ENCODE measurements at places on chromosomes 7 and 10.

DNA sequence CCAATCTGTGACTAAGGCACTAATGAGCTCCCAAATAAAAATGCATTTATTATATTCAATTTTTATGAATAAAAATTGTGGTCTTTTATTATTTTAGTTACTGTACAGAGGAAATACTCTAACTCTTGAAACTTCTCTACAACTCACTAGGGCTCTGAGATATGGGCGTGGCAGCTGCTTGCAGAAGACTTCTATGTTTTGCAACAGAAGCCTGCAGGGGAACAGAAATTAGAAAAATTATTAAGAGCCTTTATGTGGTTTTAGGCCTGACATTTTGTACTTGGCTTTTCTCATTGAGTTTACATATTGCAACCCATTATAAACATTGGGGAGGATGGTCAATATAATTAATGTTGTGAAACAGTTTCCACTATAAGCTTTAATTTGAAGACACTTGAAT lies 581.4 kb downstream of the TNS3 start:
- no peak for DNase-seq

DNA sequence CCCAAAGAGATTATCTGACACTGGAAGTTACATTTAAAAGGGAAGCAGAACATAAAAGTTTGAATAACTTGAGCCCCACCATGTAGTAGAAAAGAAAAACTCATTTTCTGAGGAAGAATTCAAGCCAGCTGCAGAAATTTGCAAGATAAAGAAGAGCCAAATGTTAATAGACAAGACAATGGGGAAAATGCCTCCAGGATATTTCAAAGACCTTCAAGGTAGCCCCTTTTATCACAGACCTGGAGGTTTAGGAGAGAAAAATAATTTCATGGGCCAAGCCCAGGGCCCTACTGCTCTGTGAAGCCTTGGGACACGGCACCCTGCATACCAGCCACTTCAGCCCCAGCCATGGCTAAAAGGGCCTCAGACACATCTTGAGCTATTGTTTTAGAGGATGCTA lies 18.4 kb upstream of the AKR1C1 start:
- DNase-seq, result no peak

DNA sequence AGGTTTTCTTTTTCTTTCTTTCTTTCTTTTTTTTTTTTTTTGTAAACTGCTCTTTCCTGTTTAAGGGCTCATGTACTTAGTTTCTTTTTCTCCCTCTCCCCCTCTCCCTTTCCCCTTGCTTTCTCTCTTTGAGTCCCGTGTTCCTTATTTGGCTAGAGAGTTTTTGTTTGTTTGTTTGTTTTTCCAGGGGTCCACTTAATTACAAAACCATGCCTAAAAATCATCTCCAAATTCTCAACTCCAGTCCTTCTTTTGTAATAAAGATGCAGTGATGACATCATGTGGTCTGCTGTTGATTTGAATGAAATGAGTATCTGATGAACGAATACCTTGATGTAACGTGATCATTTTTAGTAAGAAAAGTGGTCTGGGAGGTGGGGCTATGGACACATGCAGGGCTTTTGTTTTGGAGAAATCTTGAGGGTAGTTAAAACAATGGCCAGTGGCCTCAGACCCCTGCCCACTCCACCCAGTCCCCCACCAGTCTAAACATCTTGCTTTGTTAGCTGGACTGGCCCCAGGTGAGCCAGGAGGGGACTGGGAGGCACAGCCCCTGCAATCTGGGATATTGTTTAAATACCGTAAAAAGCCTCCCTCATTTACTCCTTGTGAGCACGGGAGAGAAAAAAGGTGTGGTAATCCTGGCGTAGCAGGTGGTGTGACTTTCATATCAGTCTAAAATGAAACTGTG lies 165.7 kb downstream of the LRMDA start:
- DNase-seq, result no peak

- no peak for DNase-seq
Measured at GRCh38 chr10:49135575-49136313, 1.9 kb upstream of the FAM170B start.

DNA sequence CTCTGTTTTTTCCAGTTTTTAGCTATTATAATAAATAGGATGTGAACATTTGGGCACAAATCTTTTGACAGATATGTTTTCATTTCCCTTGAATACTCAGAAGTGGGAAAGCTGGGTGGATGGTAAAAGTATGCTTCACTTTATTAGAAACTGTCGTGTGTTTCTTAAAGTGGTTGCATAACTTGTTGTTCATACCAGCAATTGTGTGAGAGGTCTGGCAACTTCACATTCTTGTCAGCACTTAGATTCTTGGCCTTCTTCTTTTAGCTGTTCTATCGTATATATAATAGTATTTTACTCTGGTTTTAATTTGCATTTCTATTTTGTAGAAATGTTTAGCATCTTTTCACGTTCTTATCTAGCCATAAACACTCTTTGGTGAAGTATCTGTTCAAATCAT lies 894.4 kb downstream of the KCNMA1 start:
- no peak for DNase-seq

GRCh38 chr7:83956104-83956503 lies 238.5 kb downstream of the SEMA3A start:
- DNase-seq, result peak; percentile 40

DNA sequence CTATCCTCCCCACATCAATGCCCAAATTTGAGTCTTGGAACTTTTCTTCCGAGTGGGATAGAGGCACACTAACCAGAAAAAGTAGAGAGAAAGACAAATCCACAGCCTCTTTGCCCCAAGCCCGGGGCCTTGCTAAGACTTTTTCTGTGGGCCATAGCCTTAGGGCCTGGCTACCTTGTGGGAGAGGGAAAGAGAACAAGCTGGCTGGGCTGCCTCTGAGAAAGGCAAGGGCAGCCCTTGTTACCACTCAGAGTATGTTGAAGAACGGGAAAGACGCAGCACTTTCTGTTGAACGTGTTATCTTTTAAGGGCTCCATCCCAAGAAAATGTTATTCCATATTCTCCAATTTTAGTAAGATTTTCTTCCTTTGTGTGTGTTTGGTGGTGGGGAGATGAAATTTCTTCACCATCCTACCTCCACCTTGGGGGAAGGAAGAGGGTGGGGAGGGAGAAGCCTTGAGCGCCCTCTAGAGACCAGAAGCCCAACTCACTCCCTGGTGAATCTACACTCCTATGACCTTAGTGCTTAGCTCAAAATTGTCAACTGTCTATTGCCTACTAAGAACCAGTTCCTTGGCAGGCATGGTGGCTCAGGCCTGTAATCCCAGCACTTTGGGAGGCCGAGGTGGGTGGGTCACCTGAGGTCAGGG lies 3.9 kb upstream of the NRF1 start:
- peak; percentile 60 for DNase-seq

GRCh38 chr7:5265320-5266190 lies 17.2 kb upstream of the SLC29A4 start:
- no peak for DNase-seq

- DNase-seq, result peak; percentile 6
Measured at GRCh38 chr7:140342727-140343514, 55.4 kb downstream of the SLC37A3 start.

DNA sequence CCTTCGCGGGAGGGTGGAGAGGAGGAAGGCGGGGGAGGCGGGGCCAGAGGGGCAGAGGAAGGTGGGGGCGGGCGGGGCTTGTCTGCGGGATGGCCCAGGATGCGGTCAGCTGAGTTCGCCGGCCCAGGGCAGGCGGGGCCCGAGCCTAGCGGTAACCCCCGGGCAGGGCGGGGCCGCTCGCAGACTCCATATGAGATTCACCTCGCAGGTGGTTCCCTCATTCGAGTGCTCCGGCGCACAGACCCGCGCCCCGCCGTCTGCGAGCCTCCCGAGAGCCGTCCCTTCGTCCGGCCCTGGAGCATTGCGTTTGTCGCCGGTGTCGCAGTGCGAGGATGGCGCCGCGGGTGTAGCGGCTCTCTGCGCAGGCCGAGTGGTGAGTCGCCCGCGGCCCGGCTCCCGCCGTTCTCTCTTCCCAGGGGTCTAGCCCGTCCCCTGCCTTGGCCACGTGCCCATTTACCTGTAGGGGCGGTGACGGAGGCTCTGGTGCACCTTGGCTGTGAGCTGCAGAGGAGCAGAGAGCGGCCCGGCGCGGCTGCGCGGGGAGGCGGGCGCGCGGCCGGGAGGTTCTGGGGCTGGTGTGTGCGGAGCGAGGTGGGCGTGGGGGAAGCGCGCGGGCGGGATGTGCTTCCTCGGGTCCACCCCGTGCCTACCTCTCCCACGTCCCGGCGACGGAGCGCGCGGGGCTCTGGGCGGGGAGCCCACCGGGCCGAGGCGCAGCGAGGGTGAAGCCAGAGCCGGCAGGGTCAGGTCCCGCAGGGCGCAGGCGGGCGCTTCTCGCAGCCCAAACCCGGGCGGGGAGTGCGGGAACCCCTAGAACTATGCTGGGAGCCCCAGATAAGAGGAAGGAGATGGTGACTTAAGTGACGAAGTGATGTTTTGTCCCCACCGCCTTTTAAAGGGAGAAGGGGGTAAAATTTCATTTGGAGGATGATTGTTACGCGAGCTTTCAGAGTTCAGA lies at the start of gene UPP1:
TSS of gene UPP1 (plus strand) at position 220 of the 958 bp plus-strand sequence. CDS start 5,519 bp downstream, outside the sequence.
- no peak for DNase-seq

GRCh38 chr7:49443515-49443914 lies 329.9 kb upstream of the VWC2 start:
- DNase-seq, result no peak

- no peak for DNase-seq
Measured at GRCh38 chr7:124785994-124786393, 20.4 kb upstream of the GPR37 start.

- no peak for DNase-seq
Measured at GRCh38 chr7:44284881-44285541, 40.4 kb downstream of the CAMK2B start.

DNA sequence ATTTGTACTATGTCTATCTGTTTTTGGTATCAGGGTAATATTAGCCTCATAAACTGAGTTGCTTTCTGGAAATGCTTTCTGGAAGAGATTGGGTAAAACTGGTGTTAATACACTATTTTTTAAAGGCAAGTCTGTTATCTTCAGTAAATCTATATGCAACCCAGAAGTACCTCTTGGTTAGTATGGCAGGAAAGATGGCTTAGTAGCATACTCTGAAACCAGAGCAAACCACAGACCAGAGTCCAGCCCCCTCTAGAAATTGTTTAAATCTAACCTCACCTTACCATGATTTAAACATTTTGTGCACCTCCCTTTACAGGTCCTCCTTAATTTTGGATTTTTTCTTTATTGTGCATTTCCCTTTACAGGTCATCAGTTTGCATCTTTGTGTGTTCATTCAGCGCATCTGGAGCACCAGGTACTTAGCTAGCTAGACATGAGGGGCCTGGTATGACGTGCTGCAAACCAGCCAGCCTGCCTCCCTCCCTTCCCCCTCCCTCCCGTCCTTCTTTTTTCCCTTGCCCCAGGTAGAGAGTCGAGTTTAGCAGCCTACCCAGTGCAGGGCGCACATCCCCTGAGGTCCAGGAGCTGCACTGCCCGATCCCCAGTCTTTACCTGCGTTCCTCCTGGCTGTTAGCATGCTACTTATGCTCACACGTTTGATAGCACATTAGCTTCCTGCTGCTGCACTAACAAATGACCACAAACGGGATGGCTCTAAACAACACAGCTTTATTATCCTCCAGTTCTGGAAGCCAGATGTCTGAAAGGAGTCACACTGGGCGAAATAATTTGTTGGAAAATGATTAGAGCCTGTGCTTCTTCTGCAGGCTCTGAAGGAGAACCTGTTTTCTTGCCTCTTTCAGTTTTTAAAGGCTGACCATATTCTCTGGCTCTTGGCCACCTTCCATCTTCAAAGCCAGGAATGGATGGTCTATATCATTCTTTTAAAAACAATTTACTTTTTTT lies 299.9 kb upstream of the HABP2 start:
- DNase-seq, result no peak

- no peak for DNase-seq
Measured at GRCh38 chr10:49001402-49001801, 61.8 kb upstream of the LRRC18 start.

GRCh38 chr7:34165466-34165865 lies 260.1 kb downstream of the BMPER start:
- DNase-seq, result no peak

- no peak for DNase-seq
Measured at GRCh38 chr10:132366006-132366405, 31.0 kb upstream of the PWWP2B start.

DNA sequence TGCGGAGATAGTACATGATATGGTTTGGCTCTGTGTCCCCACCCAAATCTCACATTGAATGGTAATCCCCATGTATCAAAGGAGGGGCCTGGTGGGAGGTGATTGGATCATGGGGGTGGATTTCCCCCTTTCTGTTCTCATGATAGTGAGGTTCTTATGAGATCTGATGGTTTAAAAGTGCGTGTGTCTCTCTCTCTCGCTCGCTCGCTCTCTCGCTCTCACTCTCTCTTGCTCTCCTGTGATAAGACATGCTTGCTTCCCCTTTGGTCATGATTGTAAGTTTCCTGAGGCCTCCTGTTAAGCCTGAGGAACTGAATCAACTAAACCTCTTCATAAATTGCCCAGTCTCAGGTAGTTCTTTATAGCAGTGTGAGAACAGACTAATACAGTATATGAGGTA lies 171.9 kb downstream of the NSUN6 start:
- DNase-seq, result peak; percentile 71

- DNase-seq, result no peak
Measured at GRCh38 chr7:12687718-12688171, 312 bp downstream of the ARL4A start.

GRCh38 chr7:64885520-64886240 lies 17.4 kb upstream of the ZNF273 start:
- no peak for DNase-seq

DNA sequence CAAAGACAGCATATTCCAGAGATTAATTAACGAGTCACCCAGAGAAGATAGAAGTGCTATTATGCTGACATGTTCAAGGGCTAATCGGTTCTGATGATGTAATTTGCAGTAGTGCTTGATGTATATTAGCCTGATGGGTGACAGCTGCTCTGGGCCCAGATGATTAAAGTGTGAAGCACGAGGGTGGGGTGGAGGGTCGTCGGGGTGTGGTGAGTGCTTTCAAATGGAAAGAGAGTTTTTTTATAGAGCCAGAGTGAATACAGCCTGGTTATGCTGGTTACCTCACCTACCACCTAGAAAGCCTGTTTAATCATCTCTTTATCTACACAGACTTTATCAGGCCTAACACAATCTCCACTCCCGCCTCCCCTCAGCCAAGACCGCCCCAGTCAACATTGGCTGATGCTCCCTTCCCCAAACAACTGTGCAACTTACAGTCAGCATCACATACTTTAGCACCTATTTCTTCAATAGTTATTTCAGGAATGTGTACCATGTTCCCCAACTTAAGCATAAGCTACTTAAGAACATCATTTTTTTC lies 11.5 kb upstream of the STN1 start:
- no peak for DNase-seq

DNA sequence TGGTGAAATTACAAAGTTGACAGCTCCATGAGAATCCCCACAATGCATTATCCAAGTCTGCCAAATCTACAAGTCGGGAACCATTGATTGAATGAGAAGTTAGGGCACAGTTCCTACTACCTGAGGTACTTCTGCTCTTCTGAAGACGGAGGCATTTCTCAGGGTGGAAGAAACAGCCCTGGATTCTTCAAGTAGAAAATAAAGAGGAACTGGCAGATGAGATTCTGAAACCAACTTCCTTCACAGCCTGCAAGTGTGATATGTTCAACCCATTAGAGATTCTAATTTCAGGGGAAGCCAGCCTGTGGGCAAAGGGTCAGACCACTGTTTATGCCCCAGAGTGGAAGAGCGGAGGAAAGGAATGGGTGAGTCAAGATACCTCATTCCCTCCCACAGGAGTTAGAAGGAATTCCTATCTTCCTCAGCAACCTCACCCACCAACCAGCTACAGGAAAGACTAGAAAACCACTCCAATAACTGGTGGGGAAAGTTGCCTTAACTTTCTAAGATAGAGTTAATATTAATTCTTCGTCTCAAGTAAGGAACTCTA lies 50.5 kb upstream of the BMPER start:
- no peak for DNase-seq
